NCI-H226 (cell line): ENCODE measurements at places on chromosomes 2 and 18.

DNA sequence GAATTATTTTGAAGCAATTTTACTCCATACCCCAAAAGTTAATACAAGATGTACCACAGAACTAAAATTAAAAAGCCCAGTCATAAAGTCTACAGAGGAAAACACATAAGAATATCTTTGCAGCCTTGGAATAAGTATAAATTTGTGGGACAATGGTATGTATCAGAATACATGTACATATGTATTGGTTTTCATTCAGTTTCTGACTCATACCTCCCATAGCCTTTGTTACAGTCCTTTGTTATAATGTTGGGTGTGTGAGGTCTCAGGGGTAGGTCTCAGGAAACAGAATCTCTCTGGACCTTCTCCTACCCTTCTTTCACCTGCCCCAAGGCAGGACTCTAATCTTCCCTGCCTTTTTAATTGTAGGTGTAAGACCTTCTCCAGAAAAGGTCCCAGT lies 1370.7 kb upstream of the CDH2 start:
- no peak for DNase-seq

DNA sequence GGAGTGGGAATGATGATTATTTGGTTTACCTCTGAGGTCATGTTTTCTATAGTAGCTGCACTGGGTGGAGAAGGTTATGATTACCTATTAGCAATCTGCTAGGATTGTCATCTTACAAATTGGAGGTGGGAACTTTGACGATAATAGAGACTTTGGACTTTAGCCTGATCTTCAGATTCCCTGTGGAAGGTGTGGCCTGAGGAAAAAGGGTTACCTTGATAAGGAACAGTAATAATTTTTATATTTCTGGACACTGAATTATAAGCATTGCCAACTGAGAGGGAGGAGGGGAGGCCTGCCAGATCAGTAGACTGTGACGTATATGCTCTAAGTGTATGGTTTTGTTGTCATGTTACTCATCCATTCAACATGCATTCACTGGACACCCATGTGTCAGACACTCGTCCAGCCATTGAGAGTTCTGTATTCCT lies 183.4 kb upstream of the FOSL2 start:
- DNase-seq = no peak

DNA sequence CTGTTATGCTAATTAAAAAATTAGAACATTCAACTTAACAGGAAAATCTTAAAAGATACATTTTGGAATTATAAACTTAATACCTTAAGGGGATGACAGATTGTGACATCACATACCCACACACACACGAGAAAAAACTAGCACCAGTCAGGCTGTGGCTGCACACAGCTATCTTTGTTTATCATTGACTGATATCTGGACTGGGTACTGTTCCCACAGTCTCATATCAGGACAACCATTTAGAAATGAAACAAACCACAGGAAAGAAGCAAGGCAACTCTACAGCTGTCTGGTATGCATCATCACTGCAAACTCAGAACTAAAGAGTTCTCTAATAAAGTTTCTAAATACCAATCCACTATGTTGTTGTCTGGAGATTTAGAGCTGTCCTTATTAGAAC lies 210.9 kb upstream of the SMAD7 start:
- DNase-seq = peak; percentile 50

DNA sequence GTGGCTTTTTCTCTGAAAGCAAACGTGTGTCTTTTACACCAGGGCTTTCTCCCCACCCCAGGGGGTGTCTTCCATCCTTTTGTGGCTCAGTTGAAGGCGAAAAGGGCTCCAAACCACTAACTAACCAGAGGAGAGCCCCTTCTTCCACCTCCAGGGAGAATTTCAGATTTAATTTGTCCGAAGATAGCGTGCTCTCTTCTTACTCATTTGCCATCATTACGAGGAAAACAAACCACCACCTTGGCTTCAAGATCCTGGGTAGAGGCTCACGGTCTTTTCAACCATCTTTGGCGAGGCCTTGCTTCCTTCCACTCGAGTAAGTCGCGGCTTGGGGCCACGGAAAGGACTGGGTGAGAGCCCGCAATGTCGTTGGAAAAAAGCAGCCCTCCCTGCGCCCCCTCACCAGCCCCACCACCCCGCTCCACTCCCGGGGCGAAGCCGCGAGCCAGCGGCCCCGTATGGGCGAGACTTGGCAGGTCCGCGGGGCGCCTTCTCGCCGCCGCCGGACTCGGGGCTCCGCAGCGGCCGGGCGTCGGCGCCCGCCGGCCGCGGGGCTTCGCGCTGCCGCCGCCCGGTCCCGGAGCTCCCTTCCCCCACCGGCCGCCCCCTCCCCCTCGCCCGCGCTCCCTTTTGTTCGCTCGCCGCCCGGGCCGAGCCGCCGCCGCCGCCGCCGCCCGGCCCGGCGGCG lies 1.7 kb upstream of the ZNF532 start:
- no peak for DNase-seq

GRCh38 chr2:96591494-96591893 lies 46.6 kb downstream of the KANSL3 start:
- DNase-seq = no peak

GRCh38 chr2:69701100-69701945 lies 40.6 kb upstream of the ANXA4 start:
- no peak for DNase-seq

- DNase-seq = no peak
These were observed 33.4 kb upstream of the OLA1 start for GRCh38 chr2:174281736-174282135.

DNA sequence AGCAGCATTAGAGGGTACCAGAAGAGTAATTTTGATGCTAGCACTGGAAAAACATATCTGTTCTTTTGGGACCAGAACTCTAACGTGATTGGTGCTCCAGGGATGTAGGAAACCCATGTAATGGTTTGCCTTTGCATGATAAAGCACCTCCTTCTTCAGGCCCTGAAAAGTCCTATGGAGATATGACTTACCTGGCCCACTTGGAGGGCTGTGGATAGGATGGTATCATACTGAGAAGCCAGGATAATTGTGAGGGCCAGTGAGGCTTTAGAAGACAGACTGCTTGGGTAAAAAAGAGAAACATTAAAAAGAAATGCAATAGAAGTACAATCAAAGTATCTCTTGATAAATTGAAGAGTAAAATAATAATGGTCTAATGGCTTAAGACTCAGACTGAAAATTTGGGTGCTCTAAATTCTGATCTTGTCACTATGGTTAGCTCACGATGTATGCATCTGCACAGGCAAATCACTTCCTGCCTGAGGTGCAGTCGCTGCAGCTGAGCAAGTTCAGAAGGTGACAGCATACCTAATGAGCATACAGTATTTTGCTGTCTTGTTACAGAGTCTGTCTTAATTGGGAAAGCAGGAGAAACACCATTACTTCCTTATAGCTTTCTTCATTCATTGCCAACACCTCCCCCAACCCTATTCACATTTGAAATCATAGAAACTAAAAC lies 371.5 kb downstream of the NUP35 start:
- no peak for DNase-seq

- DNase-seq = no peak
These were observed 271.5 kb downstream of the TRIB2 start for GRCh38 chr2:12988279-12988678.

DNA sequence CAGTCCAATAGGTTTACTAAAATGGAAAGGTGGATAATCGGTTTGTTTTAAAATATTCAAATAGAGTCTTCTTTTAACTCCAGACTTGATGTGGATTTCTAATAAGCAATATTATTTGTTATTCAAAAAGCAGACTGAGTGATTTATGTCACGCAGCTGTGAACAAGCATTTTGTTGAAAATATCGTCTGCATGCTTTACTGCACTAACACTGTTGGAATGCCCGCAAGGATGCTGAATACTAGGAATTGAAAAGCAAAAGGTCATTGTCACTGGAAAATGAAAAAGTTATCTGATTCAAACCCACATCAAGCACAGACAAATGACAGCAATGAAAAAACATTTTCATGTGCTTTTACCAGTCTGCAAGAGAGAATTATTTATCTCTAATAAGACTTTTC lies 31.1 kb downstream of the CHN1 start:
- DNase-seq = no peak

GRCh38 chr2:202555356-202555755 lies 79.4 kb upstream of the FAM117B start:
- no peak for DNase-seq

- no peak for DNase-seq
These were observed 55.1 kb downstream of the ATP8B1 start for GRCh38 chr18:57747809-57748680.

DNA sequence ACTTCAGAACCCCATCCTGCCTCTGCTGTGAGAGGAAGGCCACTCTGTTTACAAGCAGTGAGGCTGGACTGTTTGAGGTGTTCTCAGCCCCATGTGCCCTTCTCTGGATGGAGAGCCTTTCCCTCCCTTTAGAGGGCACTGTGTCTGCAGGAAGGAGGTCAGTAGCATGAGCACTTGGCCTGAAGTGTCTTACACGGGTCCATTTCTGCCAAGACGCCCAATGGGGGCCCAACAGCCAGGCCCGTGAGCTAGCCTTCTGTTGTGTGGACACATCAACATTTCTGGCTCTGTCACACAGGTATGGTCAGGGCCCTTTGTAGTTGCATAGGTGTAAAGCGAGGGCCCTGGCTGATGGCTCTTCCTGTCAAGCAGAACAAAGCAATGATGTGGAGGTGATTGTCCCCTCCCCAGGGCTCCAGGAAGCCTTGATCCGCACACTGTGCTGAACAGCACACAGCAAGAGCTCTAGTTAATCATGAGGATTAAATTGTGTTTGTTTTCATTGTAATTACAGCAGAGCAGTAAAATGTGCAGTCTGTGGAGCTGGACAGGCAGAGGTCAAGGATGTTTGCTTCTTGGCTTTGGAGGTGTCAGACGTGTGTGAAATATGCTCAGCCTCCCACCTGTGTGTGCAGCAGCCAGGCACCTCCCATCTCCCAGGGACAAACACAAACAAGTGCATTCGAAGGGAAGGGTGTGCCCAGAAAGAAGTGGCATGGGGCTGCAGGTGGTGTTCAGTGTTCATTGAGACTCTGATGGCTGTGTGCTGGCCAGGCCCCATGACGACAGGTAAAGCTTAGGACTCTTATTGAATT lies 132.1 kb downstream of the SH3RF3 start:
- DNase-seq = peak; percentile 42

GRCh38 chr2:82256983-82257632 lies 1952.6 kb upstream of the LRRTM1 start:
- DNase-seq = no peak

- no peak for DNase-seq
These were observed 52.4 kb downstream of the MYO5B start for GRCh38 chr18:50142441-50143120.

DNA sequence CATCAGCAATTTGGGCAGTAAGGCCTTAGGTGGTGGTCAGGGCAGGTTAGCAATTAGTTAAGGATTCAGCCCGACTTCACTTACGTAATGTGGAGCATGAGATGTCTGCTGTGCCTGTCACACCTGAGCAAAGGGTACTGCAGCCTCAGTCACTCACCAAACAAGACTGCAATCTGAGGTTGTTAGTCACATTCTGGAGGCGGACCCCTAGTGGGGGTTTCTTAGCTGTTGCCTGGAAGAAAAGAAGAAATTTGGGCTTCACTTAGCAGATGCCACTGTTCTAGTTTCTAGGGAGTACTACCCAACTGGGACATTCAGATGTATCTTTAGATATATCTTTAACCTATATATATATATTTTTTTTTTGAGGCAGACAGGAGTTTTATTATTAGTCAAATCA lies 529.9 kb downstream of the SLC4A3 start:
- no peak for DNase-seq

GRCh38 chr2:19474128-19474527 lies 115.7 kb upstream of the OSR1 start:
- DNase-seq = no peak

DNA sequence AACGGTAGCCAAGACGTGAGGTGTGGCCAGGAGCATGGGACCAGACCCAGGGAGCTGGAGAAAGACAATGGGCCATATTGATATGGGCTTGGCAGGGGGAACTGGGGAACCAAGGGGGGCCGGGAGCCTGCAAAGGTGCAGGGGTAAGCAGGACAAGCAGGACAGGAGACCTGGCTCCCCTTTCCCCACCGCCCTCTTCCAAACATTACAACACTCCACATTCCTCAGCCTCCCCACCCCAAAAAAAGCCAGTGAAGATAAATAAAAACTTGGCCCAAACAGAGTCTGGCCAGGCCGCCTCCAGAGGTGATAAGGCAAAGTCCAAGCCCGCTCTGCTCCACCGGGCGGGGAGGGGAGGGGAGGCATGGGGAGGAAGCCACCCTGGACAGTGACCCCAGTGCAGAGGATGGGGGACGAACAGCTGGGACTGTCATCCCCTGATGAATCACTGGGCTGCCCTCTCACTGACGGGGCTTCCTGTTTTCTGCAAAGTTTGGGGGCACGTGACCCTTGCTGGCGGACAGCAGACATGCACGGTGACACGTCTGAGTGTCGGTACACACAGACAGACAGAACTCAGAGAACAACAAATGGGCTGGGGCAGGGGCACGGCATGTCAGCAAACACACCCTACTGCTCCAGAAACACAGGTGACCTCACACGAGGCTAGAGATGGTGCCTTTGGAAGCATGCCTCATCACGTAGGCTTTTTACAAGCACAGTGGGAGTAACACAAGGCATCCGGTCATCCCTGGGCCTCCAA lies 100.2 kb downstream of the TNS1 start:
- no peak for DNase-seq

- no peak for DNase-seq
These were observed 263.2 kb downstream of the CDH7 start for GRCh38 chr18:66013969-66014368.

DNA sequence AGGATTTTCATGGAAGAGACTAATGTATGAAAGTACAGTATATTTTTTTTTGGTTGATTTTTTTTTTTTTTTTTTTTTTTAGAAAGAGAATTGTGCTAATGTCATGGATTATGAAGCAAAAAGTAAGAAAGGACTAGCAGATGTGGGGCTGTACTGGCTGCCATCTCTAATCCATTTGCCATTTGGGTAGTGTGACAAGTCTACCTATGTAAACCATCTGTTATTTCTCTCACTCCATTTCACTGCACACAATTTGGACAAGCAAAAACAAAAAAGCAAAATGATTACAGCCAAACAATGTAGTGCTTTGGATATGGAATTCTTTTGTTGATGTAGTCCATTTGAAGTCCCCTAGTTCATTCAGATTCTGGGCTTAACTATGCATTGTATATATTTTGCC lies 1355.4 kb downstream of the LRP1B start:
- no peak for DNase-seq

DNA sequence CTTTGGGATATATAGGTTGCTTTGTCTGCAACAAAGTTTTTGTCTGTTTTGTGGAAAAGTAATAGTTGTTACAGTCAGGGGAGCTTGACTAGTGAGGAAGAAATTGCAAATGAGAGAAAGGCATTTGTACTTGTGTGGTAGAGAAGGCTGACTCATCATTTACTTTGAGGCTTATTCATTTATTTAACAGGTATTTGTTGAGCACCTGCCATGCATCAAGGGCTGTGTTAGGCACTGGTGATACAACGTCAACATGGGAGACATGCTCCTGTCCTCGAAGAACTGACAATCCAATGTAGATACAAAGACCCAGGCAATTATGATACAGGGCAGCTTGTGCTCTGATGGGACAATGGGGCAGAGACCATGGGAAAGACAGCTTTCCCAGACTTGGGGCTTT lies 79.5 kb downstream of the UPP2 start:
- DNase-seq = no peak

DNA sequence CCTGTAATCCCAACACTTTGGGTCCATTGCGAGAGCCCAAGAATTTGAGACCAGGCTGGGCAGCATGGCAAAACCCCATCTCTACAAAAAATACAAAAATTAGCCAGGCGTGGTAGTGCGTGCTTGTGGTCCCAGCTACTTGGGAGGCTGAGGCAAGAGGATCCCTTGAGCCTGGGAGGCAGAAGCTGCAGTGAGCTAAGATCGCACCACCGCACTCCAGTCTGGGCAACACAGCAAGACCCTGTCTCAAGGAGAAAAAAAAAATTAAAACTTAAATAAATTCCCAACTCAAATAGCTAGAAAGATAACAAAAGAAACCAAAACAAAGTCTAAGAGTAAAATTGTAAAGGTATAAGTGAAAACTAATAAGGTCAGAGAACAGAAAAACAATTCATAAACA lies 6.2 kb downstream of the ASXL2 start:
- no peak for DNase-seq
